ENCODE measurements at places on chromosomes 2 and 18. TPM values are rescaled to one million over a fixed set of nuclear protein-coding genes. Genes with fewer than 3 reads are reported as not detected.

The FEV gene
- total RNA-seq = not detected

The SERPINB2 gene
- total RNA-seq = not detected

The ALPP gene
- total RNA-seq = not detected

The FAP gene
- total RNA-seq = 12.8 TPM

The CNRIP1 gene
- 24.1 TPM for total RNA-seq

All from cardiac atrium fibroblast (primary cell).